ENCODE measurements at places on chromosomes 4 and X.

GRCh38 chrX:150063138-150063518, 124.8 kb upstream of the EOLA2 start:
- no peak for DNase-seq
- no peaks in the 10 kb centered on the region for H3K4me1 ChIP-seq
- no peak overlapping the region for H3K4me3 ChIP-seq
- H3K27ac ChIP-seq, result no peak overlapping the region
- H3K36me3 ChIP-seq, result no peaks in the 10 kb centered on the region
- no peaks in the 10 kb centered on the region for H3K27me3 ChIP-seq

- H3K4me3 ChIP-seq, result no peak overlapping the region
- no peaks in the 10 kb centered on the region for H3K4me1 ChIP-seq
- no peak for DNase-seq
- H3K36me3 ChIP-seq, result peaks cover 48% of the 10 kb centered on the region
These were observed 101.4 kb downstream of the FIP1L1 start for GRCh38 chr4:53478671-53479456.

DNA sequence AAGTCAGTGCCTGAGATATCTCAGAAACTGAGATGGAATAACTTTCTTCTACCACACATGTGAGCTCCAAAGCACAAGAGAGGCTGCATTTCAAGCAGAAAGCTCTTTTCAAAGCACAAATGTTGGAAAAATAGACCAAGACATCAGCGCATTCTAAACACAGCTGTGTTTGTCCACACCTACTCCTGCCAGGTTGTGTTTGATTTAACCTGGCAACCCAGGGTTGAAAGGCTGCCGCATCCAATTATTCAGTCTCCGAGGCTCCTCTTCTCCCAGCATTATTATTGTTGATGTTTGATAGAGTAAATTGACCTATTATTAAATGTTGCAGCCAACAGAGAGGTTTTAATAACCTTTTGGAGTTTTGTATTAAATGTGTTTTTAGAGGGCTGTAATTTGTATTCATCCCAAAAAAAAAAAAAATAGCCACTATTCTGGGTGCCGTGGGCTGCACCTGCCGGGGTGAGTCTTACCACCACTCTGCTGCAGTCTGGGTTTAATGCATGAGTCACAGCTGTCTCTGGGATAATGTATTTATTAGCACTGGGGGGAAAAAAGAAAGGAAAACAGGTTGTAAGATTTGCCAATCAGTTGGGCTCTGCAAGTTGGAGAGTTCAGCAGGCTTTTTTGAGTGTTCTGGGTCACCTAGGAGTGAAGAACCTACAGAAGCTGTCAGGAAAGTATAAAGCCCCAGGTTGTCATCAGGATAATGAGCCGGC, 105.2 kb upstream of the NOCT start:
- DNase-seq, result no peak
- peaks cover 7% of the 10 kb centered on the region for H3K4me1 ChIP-seq
- no peaks in the 10 kb centered on the region for H3K36me3 ChIP-seq
- no peaks in the 10 kb centered on the region for H3K27me3 ChIP-seq
- H3K4me3 ChIP-seq, result no peak overlapping the region

GRCh38 chr4:38141808-38142500, 181.8 kb downstream of the PTTG2 start:
- H3K36me3 ChIP-seq, result no peaks in the 10 kb centered on the region
- peaks cover 27% of the 10 kb centered on the region for H3K4me1 ChIP-seq
- no peak overlapping the region for H3K4me3 ChIP-seq
- H3K27me3 ChIP-seq, result no peaks in the 10 kb centered on the region

DNA sequence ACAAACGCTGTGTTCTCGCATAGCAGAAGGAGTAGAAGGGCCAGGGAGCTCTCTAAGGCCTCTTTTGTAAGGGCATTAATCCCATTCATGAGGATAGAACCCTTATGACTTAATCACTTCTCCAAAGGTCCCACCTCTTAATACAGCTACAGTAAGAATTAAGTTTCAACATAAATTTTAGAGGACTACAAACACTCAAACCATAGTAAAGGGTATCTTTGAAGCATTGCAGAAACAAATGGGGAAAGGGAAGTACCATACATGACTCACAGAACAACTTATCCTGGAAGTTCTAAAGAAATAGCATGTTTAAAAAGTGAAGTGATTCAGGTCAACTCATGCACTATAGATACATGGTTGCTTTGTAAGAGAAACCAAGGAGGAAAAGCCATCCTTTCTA, 680.8 kb downstream of the RPA4 start:
- H3K27me3 ChIP-seq, result no peaks in the 10 kb centered on the region
- H3K27ac ChIP-seq, result no peak overlapping the region
- H3K36me3 ChIP-seq, result no peaks in the 10 kb centered on the region

GRCh38 chr4:77917075-77917474, 54.4 kb downstream of the MRPL1 start:
- H3K27ac ChIP-seq, result no peak overlapping the region
- no peak overlapping the region for H3K4me3 ChIP-seq
- H3K27me3 ChIP-seq, result no peaks in the 10 kb centered on the region
- no peaks in the 10 kb centered on the region for H3K36me3 ChIP-seq
- no peaks in the 10 kb centered on the region for H3K4me1 ChIP-seq

DNA sequence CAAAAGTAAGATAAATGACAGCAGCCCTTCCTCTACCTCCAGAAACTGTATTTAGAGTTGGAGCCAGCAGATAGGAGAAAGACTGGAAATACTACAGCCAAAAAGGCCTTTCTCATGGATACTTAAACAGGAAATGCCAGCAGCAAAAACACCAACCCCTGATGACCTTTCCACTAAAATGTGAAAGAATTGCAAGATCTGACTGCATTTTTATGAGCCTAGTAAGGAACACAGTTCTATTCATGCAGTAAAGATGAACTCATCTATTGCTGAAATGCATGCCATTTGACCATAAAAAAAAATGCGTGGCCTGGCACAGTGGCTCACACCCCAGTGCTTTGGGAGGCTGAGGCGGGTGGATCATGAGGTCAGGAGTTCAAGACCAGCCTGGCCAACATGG, 19.9 kb downstream of the ABCG2 start:
- H3K27me3 ChIP-seq, result no peaks in the 10 kb centered on the region
- no peaks in the 10 kb centered on the region for H3K36me3 ChIP-seq
- no peak overlapping the region for H3K27ac ChIP-seq
- DNase-seq, result no peak
- H3K4me1 ChIP-seq, result no peaks in the 10 kb centered on the region
- no peak overlapping the region for H3K4me3 ChIP-seq

DNA sequence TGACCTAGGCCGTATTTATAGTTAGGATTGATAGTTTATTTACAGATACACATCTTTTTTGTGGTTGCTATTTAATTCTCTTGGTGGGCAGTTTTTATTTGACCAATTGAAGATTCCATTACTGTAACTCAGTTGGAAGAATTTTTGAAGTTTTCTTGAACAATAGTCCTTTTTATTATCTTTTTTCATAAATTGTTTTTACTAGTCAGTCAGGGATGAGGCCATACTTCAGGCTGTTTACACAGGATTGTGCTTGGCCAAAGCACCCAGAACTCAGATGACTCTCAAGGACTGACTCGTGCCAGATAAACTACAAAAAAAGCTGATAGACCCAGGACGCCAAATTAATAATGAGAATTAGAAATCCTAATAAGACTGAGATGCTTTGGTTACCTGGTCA, 7.0 kb downstream of the HERC3 start:
- no peaks in the 10 kb centered on the region for H3K36me3 ChIP-seq
- no peaks in the 10 kb centered on the region for H3K4me1 ChIP-seq
- no peak overlapping the region for H3K27ac ChIP-seq
- H3K4me3 ChIP-seq, result no peak overlapping the region
- no peaks in the 10 kb centered on the region for H3K27me3 ChIP-seq

- no peaks in the 10 kb centered on the region for H3K4me1 ChIP-seq
- no peak overlapping the region for H3K27ac ChIP-seq
- H3K36me3 ChIP-seq, result no peaks in the 10 kb centered on the region
These were observed 384.6 kb downstream of the DTHD1 start for GRCh38 chr4:36665985-36666527.

GRCh38 chr4:38621028-38621684, 42.8 kb upstream of the KLF3 start:
- no peak overlapping the region for H3K4me3 ChIP-seq
- DNase-seq, result peak; percentile 23
- H3K27ac ChIP-seq, result peak overlapping the region; percentile 68
- H3K4me1 ChIP-seq, result peaks cover 7% of the 10 kb centered on the region
- H3K27me3 ChIP-seq, result no peaks in the 10 kb centered on the region

GRCh38 chrX:130841776-130842175, 61.2 kb downstream of the ENOX2 start:
- no peaks in the 10 kb centered on the region for H3K36me3 ChIP-seq
- no peak overlapping the region for H3K27ac ChIP-seq
- no peak for DNase-seq
- no peaks in the 10 kb centered on the region for H3K4me1 ChIP-seq

DNA sequence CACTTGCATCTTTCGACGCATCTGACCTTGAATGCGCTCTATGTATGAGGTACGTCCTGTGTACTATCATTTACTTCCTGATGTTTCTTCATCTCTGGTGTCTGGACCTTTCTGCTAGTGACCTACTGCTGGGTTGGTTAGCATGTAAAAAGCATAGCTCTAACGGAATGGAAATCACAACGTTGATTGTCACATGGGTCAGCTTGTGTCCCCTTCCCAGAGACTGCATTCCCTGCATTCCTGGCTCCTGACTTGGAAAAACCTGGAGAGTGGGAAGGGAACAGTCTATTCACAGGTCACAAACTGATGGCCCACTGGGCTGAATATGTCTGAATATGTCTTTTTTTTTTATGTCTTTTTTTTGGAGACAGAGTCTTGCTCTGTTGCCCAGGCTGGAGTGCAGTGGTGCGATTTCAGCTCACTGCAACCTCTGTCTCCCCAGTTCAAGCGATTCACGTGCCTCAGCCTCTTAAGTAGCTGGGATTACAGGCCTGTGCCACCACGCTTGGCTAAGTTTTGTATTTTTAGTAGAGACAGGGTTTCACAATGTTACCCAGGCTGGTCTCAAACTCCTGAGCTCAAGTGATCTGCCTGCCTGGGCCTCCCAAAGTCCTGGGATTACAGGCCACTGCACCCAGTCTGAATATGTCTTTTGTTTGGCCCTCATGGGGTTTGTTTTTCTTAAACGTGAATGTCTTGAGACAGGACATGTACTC, 16.3 kb downstream of the LONRF3 start:
- no peak overlapping the region for H3K4me3 ChIP-seq
- DNase-seq, result no peak
- H3K4me1 ChIP-seq, result no peaks in the 10 kb centered on the region
- no peaks in the 10 kb centered on the region for H3K36me3 ChIP-seq
- no peak overlapping the region for H3K27ac ChIP-seq

DNA sequence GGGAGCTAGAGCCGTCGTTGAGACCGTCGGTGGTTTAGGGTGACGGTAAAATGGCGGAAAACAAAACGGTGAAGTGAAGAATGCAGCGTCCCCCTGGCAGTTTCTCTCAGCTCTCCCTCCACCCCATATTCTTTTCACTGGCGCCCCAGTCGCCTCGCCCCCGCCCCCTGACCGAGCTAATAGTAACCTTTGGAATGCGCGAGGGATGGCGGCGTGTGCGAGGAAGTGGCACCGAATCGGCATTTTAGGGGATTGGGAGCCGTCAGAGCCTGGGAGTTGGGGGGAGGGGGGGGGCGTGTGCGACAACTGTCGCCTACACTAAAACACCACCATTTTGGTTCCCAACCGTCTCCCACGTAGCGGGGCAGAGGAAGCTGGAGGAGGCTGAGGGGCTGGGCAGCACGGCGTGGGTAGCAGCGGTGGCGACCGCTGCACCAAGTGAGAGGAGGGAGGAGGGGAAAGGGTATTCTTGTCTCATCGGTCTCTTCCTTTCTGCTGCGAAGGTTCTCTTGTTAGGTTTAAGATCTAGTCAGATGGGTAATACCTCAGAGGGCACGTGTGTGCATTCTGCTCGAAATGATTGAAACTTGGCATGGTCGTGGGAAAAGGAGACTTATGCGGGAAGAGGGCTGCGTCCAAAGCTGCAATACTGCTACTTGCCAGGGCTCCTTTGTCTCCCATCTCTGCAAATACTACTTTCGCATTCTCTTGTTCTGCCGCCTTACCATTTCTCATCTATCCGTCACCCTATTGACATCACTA, 840 bp downstream of the ZNF711 start:
- peak overlapping the region; percentile 33 for H3K4me3 ChIP-seq
- peak; percentile 55 for DNase-seq
- peak overlapping the region; percentile 62 for H3K27ac ChIP-seq

DNA sequence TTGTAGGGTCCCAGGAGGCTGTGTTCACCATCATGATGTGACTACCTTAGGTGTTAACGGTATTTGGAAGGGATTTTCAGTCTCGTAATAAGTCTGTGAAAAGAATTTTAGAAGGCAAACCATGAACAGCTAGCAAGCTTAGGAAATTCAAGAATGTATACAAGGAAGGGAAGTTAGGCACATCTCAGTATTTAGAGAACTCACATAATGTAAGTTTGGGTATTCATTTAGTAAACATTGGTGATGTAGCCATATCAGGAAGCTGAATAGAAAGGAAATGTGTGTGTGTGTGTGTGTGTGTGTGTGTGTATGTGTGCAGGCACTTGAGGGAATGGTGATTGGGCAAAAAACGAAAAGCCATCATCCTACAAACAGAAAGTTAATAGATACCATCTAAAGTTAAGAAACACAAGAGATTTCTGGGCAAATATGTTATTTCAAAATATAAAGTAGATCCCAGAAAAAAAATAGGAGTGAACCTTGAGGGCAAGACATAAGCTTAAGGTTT, 34.7 kb upstream of the PRKX start:
- no peaks in the 10 kb centered on the region for H3K27me3 ChIP-seq
- no peak overlapping the region for H3K4me3 ChIP-seq
- DNase-seq, result no peak
- H3K27ac ChIP-seq, result no peak overlapping the region

DNA sequence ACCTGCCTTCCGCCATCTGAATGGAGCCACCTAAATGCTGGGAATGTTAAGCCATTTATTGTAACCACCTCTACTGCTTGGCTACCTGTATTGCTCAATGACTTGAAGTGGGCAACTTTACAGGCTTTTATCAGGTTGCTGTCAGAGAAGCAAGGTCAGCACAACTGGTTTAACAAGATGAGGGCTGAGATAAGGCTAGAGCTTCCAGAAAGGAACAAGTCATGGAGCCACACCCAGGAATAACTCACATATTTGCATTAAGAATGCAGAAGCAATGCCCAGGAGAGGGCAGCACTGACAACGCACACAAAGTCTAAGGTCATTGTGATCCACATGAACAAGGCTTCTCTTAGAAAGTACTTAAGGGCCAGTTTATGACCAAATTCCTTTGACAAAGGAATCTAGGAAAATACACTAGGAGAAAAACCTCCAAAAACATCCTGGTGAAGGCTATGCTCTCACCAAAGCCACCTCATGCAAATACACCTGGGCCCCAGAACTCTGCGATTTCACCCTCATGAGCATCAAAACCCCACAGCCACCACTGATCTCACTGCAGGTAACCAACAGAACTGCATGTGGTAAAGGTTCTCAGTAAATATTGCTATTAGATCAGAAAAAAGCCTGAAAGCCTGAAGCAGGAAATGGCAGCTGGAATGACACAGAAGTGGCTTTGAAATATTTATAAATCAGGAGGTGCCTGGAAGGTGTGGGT, 15.0 kb upstream of the STS start:
- peak overlapping the region; percentile 51 for H3K27ac ChIP-seq
- peak; percentile 61 for DNase-seq
- peaks cover 5% of the 10 kb centered on the region for H3K4me1 ChIP-seq
- H3K27me3 ChIP-seq, result no peaks in the 10 kb centered on the region
- no peaks in the 10 kb centered on the region for H3K36me3 ChIP-seq

- H3K27me3 ChIP-seq, result no peaks in the 10 kb centered on the region
- H3K27ac ChIP-seq, result no peak overlapping the region
- no peak overlapping the region for H3K4me3 ChIP-seq
- no peak for DNase-seq
- no peaks in the 10 kb centered on the region for H3K4me1 ChIP-seq
These were observed 69.2 kb downstream of the NLGN4X start for GRCh38 chrX:6159468-6159867.

GRCh38 chr4:22869235-22869634, 176.5 kb downstream of the GBA3 start:
- H3K4me1 ChIP-seq, result no peaks in the 10 kb centered on the region
- H3K27me3 ChIP-seq, result no peaks in the 10 kb centered on the region
- H3K4me3 ChIP-seq, result no peak overlapping the region

All from pancreas (tissue), 10 donors.